ENCODE measurements at places on chromosomes 7 and 10.

DNA sequence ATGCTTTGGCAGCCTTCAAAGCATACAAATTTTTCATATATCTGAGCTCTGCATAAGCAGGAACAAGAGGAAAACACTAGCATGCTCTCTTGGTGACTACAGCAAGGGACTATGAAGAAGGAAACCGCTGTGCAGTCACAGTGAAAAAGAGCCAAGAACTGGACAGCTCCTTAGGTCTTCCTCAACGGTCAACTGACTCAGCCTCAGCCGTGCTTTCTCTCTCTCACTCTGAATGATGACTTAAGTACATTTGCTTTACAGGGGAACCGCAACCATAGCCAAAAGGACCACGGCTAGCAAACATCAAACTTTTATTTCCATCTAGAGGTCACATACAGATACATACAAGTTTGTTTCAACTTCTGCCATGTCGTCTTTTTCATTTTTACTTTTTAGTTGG lies 69.9 kb downstream of the HYCC1 start:
- DNase-seq, result no peak

GRCh38 chr10:24920907-24921881 lies 31.2 kb downstream of the PRTFDC1 start:
- DNase-seq, result no peak

- DNase-seq, result no peak
Observed at GRCh38 chr10:113131613-113132261, 181.7 kb downstream of the TCF7L2 start.

DNA sequence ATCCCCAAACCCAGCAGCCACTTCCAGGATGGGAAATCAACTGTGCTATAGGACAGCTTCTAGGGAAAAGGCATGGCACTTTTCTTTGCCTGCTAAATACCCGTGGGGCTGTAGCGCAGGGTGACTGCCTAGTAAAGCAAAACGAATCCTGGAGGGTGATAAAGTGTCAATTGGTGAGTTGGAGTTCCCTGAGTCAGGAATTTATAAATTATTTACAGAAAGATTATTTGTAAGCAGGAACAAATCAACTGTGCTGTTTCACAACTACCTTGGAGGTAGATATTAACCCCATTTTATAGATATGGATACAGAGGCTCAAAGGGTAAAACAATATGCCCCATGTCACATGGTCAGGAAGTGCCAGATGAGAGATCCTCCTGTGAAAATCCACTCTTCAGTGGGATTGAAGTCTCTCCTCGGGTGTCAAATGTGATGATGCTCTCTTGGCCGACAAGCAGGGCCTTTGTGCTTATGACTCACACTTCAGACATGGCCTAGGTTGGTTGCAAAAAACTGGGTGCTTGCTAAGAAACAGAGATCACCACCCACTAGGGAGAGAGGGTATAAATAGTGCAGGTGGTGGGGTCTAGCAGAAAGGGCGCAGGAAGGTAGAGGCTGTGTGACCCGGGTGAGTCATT lies 383.2 kb upstream of the ZMIZ1 start:
- DNase-seq, result no peak

- no peak for DNase-seq
Observed at GRCh38 chr7:35371221-35371620, 117.3 kb upstream of the TBX20 start.

DNA sequence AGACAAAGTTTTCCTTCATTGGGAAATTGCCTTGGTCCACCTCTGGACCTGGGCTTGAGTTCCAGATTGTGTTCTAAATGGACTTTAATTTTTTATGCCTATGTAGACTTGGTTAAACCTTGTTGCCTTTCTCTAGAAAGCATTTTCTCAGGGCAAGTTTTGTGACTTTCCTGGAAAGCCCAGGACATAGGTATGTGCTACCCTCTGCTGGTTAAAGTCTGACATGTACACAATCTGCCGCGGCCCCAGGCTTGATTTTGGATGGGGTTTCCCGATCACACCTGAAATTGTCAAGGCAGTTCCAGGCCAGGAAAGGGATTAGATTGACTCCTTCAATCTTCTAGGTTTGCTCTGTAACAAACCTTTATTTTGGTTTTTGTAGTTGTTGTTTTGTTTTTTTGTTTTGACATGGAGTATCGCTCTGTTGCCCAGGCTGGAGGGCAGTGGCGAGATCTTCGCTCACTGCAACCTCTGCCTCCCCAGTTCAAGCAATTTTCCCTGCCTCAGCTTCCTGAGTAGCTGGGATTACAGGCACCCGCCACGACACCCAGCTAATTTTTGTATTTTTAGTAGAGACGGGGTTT lies 14.1 kb upstream of the AKR1B10 start:
- no peak for DNase-seq

GRCh38 chr7:9201928-9202327 lies 768.5 kb downstream of the NXPH1 start:
- no peak for DNase-seq

GRCh38 chr10:62017491-62017870 lies 116.0 kb downstream of the ARID5B start:
- DNase-seq, result no peak

GRCh38 chr7:31853380-31853779 lies 166.4 kb downstream of the PPP1R17 start:
- no peak for DNase-seq

DNA sequence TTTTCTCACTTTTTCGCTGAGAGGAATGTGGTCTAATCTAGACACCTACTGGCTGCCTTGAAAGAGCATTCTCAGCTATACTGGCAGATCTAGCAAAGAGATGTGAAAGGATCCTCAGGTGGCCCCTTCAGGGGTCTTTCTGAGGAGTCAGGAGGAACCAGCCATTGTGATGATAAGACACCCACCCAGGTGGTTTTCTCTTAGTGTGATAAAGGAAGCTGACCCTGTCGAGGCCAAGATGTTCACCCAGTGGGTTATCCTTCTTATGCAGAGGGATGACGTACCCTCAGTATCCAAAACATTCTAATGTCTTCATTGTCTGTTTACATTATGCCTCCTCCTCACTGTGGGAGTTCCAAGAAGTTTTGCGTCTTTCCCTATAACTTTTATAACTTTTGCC lies 98.3 kb upstream of the LRGUK start:
- no peak for DNase-seq

- DNase-seq, result no peak
Observed at GRCh38 chr10:131901181-131901829, 497 bp downstream of the PPP2R2D start.

DNA sequence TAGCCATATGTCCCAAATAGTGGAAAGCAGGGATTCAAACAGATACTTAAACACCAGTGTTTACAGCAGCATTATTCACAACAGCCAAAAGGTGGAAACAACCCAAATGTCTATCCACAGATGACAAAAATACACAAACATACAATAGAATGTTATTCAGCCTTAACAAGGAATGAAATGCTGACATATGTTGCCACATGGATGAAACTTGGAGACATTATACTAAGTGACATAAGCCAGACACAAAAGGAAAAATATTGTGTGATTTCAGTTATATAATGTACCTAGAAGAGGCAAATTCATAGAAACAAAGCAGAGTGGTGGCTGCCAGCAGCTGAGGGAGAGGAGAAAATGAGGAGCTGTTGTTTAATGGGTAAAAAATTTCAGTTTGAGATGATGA lies 533.9 kb upstream of the FZD8 start:
- DNase-seq, result no peak

DNA sequence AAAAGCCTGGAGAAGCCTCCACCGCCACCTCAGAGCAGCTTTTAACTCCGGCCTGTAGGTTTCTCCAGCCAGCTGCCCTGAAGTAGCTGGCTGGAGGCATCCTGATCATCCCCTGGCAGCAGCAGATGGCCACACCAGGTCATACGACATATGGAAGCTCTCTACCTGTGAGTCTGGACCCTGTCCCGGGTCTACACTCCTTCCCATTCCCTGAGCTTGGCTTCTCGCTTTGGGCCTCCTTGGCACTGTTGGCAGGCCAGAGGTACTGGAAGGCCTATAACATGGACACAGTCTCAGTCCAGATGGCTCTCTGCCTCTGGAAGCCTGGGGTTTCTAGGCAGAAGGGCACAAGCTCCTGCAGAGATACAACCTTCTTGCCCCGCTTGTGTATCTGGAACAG lies 43.5 kb upstream of the TRIM8 start:
- DNase-seq, result no peak

DNA sequence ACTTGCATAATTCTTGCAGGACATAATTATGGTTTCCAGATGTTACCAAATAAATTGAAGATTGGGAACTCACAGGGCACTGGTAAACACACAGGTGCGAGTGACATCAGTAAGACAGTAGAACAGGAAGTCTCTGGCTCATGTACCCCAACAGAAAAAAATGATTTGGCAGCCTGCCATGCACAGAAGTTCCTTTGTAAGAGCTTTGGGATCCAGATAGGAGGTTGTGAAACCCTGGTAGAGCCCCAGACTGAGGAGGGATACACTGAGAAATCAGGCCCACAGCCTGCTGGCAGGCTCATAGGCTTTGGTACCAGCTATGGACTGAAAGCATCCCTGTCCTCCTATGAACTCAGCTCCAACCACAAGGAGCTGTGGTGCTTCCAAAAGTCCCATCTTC lies 118.0 kb downstream of the COBL start:
- no peak for DNase-seq

- DNase-seq, result no peak
Observed at GRCh38 chr10:16856567-16856966, 39.3 kb upstream of the RSU1 start.

DNA sequence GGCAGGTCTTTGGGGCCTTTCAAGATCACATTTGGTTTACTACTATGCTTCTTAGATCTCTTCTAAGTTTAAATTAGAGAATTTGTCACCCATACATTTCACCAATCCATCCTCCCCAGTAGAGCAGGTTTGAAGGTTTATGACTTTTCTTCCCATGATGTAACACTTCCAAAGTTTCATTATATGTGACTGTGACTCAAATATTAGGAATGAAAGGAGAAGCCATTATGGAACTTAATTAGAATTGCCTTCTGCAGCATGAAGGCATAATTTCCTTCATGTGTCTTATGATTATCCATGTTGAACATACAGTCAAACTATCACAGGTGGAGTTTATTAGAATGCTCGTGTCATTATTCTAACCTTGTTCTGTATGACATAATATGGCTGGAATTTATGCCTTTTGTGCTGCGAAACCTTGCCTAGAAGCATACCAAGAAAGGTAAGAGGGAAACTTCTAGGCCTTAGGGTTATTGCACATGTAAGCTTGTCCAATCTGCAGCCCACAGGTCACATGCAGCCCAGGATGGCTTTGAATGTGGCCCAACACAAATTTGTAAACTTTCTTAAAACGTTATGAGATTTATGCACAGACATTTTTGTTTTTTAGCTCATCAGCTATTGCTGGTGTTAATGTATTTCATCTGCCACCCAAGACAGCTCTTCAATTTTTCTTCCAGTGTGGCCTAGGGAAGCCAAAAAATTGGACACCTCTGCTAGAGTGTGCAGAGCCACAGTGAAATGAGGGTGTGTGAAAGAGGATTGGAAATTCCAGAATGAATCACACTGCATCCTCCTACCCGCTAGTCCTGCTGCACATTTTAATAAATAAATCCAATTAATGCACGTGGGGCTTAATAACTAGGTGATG lies 133.6 kb downstream of the TMEM26 start:
- no peak for DNase-seq

DNA sequence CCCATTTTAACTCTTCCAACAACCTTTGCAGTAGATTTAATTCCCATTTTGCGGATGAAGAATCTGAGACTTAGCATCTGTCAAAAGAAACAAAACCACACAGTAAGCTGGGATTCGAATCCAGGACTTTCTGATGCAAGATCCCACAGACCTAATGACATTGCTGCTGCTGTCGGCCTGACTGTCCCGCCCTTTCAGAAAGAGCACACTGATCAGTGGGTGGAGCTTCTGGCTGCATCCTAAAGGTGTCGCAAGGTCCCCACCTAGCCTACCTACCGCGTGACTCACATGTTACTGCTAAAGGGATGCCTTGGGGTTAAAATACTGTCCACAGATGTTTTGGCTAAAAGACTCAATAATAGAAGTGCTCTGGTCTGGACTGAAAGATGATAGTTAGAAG lies 134.7 kb downstream of the EMX2 start:
- peak; percentile 48 for DNase-seq

- no peak for DNase-seq
Observed at GRCh38 chr7:129308047-129308446, 83.2 kb downstream of the AHCYL2 start.

DNA sequence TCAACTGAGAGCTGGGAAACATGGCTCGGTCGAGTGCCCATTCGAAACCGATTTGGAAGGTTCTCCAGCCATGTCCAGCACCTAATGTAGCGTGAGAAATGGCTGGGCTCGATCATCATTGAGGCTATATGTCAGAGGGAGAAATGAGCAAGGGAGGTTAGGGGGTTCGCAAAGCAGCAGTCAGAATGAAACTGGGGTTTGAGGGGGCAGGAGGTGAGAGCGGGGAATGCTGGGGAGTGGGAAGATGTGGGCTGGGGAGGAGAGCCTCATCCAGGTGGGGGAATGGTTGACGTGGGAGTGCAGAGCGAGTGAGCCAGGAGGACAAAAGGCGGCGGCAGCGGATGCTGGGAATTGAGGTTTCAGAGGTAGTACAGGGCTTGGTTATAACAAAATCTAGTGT lies 34.8 kb upstream of the GALNTL5 start:
- no peak for DNase-seq

GRCh38 chr7:74074770-74075169 lies 8.8 kb upstream of the LIMK1 start:
- DNase-seq, result no peak

GRCh38 chr10:111035542-111035941 lies 41.3 kb upstream of the ADRA2A start:
- DNase-seq, result no peak

DNA sequence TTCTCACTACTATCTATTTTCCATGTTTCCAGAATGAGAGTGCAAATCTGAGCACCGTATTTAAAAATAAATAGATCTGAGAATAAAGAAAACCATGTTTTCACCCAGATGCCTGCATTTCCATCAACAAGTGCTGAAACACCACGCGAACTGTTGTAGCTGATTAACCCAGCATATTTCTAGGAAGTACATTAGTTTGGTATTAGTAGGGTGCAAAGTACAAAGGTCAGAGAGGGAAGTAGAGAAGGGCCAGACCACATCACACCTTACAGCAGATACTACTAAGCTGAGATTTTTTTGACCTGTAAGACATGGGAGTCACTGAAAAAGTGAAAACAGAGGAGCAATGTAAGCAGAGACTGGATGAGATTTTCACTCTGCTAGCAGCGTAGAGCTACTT lies 181.3 kb downstream of the IMMP2L start:
- no peak for DNase-seq
